ENCODE measurements at places on chromosomes 11 and 22.
A peak's percentile ranks its signal among the peaks of the same experiment; 100 is the strongest.

GRCh38 chr11:69657911-69658625, 17.1 kb downstream of the LTO1 start:
- no peak for DNase-seq

- DNase-seq, result no peak
These were observed 7.8 kb upstream of the STIP1 start for GRCh38 chr11:64178203-64178602.

DNA sequence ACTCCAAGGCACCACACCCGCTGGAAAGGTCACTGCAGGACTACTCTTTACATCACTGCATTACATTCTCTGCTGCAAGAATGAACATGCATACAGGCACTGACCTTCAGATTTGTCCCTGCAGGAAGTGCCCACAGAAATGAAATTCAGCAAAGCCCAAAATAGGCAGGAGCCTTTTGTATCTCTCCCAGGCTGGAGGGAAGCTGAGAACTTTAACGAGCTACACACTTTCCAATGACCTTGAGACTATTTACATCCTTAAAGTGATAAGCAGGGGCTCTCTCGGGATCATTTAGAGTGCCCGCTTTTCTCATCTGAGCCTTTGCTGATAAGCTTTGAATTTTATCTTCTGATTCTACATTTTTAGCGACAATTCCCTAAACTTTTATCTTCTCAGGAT, 12.5 kb downstream of the FEZ1 start:
- no peak for DNase-seq

- DNase-seq, result no peak
These were observed 13.6 kb upstream of the OR51S1 start for GRCh38 chr11:4862447-4863236.

DNA sequence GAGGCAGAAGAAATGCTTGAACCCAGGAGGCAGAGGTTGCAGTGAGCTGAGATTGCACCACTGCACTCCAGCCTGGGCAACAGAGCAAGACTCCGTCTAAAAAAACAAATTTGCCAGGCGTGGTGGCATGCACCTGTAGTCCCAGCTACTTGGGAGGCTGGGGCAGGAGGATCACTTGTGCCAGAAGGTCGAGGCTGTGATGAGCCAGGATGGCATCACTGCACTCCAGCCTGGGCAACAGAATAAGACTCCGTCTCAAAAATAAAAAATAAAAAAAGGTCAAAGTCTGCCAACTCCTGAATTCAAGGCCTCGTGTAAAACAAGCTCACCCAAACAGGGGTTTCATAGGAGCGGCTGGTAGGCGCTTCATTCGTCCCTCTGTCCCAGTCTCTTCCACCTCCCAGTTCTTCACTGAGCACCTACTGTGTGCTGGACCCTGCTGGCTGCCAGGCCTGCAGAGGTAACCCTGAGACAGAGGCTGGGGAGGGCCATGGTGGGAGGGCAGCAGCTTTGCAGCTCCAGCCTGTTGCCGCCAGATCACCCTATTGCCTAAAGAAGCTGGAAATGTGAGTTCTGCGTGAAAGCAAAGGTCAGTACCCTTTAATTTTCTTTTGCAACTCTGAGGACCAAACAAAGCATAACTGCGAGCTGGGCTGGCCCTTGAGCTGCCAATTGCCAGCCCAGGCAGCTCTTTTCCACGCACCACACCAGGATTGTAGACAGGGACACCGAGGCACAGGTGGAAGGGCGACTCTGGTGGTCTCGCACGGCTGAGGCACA, 15.3 kb downstream of the RPL3 start:
- DNase-seq, result no peak

- no peak for DNase-seq
These were observed 12.5 kb downstream of the GDPD5 start for GRCh38 chr11:75513250-75513649.

GRCh38 chr22:19723983-19724827, 866 bp downstream of the GP1BB start:
- peak; percentile 21 for DNase-seq

- peak; percentile 25 for DNase-seq
These were observed 13.2 kb downstream of the POLA2 start for GRCh38 chr11:65274735-65275682.

DNA sequence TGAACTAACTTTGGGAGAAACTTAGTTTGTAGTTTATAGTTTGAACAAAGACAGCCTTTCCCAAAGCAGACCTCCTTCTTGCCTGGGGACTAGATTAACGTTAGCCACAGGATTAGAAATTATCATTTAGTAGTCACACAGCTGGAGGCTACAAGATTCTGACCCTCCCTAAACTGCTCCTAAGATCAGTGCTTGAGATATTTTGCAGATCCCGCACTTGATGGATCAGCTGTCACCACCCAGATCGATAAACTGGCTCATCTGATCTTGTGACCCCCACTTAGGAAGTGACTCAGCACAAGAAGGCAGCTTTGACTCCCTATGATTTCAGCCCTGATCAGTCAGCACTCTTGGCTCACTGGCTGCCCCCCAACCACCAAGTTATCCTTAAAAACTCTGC, 1.6 kb downstream of the SLC22A24 start:
- DNase-seq, result no peak

- DNase-seq, result no peak
These were observed 22.5 kb upstream of the APOL5 start for GRCh38 chr22:35695202-35695601.

DNA sequence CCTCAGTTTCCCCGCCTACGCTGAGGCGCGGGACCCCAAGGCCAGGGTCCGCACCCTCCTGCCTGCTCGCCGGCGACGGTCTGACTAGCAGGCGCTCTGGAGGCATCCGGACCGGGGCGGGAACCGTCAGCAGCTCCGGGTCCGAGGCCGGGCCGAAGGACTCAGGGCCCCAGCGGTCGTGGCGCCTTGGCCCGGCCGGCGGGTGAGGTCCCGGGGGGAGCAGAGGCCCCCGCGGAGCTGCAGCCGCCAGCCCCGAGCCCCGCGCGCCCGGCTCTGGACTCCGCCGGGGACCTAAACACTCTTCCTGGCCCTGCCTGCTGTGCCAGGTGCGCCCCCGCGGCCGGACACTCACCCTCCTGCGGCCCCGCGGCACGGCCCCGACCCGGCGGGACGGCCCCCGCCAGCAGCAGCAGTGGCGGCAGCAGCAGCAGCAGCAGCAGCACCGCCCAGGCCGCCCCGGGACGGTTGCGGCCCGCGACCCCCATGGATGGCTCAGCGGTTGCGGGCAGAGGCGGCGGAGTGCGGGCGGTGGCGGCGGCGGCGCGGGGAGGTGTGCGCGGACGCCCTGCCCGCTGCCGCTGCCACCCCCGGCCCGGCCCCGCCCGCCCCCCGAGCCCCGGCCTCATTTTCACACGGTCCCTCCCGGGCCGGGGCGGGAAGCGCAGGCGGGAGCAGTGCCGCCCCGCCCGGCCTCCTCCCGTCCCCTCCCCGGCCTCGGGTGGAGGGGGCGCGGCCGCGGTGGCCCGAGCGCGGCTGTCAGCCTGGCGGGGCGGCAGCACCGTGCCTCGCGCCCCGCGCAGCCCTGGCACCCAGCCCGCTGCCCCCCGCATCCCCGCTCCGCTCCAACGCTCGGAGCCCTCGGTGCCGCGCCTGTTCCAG, at the start of gene SCUBE2:
SCUBE2 (minus strand) TSS at position 556 of the 879 bp plus-strand sequence; CDS start at position 485, 71 bp downstream.
- no peak for DNase-seq

- no peak for DNase-seq
These were observed 27.6 kb downstream of the DKK3 start for GRCh38 chr11:11980841-11981308.

DNA sequence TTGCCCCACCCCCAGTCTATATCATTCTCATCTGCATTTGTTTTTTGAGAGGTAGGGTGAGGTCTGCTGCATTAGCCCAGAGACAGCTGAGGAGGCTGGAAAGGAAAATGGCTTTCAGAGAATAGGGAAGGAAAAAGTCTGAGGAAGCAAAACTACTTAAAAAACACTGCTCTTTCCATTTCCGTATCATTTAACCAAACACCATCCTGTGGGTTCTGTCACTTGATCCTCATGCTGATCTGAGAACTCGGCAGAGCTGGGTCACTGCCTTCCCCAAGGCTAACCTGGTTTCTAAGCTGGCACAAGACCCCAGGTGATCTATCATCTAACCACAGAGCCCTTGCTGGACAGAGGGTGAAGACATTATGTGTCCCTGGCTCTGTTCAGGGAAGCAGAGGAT, 1.2 kb downstream of the FOLR2 start:
- DNase-seq, result no peak

DNA sequence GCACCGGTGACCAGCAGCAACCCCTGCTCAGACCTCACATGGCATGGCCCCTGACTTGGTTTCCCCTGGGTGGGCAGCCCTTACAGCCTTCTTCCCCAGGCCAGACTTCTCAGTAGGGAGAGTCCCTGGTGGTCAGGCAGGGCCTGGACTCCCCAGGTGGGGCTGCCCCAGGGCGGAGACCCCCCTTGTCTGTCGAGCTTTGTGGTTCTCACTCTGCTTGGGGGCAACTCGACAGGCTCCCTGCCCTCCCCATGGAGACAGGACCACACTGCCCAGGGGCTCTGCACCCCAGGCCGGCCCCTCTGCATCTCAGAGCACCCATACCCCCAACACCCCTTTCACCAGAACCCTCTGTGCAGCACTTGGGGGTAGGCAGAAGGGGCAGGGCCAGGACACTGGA, 87.7 kb downstream of the MORC2 start:
- no peak for DNase-seq

DNA sequence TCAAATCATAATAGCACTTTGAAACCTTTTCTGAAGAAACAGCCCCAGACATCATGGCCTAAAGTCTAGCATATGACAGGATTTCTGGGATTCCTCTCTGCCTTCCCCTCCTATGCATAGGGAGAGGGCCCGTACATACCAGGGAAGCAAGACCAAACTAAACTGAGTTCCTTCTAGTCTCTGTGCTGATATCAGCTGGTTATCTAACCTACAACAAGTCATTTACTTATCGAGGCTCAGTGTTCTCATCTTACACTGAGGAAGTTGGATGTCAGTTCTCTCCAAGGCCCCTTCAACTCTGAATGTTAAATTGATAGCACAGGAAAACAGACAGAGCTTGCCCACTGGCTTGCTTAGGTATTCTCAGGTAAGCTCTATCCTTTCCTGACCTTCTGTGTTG, 17.0 kb upstream of the GRIK4 start:
- no peak for DNase-seq

DNA sequence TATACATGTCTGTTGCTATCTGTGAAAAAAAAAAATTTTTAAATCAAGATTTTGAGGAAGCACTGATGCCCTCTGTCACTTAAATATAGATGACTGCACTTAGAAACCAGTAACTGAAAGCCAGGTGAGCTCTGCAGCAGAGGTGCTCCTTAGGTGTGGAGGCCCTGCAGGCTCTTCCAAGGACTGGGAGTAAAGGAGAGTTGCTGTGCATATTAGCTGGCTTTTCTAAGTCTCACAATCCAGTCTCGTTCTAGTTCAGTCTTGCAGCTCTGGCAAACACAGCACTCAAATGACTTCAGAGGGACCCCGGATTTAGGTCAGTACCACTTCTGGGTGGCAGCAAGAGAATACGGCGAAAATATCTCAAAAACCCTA, 61.0 kb downstream of the LARGE2 start:
- DNase-seq, result no peak

- DNase-seq, result no peak
These were observed 27.3 kb upstream of the NFRKB start for GRCh38 chr11:129922674-129923073.

- DNase-seq, result no peak
These were observed 84.4 kb downstream of the MED15 start for GRCh38 chr22:20591660-20592310.

GRCh38 chr11:576811-577610, 741 bp downstream of the PHRF1 start:
- no peak for DNase-seq

- no peak for DNase-seq
These were observed 95.7 kb downstream of the SCN3B start for GRCh38 chr11:123558536-123559315.

DNA sequence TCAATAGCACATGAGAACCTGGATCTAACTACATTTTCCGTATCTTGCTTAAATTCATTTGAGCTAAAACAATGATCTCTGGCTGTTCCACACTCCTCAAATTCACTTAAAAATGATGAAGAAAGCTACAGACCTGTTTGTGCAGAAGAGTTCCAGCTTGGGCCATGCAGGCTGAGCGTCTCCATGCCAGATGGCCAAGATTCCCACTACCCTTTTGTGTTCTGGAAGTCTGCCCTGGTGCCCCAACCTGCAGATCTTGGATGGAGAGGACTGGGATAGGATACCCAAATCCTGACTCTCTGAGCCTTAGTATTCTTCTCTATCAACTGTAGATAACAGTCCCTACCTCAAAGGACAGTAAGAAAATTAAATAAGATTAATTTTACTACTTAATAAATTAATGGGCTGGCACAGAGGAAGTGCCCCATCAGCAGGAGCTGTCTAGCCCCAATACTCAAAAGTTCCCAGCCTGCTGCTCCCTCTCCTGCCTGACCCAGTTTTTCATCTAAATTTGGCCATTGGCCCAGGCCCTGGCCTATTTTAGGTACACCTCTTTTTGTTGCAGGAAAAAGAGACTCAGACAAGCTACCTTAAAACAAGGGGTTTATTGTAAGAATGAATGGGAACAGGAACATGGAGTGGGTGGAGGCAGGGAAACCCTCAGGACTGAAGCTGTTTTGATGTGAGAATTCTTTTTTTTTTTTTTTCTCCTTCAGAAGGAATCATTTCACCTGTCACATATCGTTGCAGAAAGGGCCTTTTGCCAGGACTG, 81.4 kb upstream of the GRK3 start:
- DNase-seq, result no peak

DNA sequence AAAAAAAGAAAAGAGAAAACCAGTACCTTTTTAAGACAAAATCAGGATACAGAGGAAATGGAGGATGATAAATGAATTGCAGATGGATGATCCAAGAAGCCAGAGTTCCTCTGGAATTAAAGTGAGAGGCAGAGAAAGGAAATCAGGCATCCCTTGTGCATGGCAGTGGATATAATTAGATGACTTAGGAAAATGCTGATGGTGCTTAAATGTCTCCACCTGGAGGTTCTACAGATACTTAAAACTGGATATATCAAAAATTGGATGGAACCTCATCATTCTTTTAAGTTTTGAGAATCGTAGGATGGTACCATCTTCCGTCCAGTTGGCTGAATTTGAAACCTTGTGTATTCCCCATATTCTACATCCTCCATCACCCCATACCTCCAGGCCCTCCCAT, 1040.0 kb downstream of the NTM start:
- no peak for DNase-seq

- peak; percentile 83 for DNase-seq
These were observed at the start of gene PIK3IP1 for GRCh38 chr22:31292236-31292989. TSS of gene PIK3IP1 (minus strand) at chr22:31292488. CDS start at chr22:31292344, 144 bp downstream.

GRCh38 chr11:83543706-83544439, 257.7 kb upstream of the CCDC90B start:
- DNase-seq, result no peak

All from activated naive CD4-positive, alpha-beta T cell treated with Interleukin-2 at 50 U/mL for 16 hours (primary cell).